ENCODE measurements at places on chromosomes 12 and 14.

DNA sequence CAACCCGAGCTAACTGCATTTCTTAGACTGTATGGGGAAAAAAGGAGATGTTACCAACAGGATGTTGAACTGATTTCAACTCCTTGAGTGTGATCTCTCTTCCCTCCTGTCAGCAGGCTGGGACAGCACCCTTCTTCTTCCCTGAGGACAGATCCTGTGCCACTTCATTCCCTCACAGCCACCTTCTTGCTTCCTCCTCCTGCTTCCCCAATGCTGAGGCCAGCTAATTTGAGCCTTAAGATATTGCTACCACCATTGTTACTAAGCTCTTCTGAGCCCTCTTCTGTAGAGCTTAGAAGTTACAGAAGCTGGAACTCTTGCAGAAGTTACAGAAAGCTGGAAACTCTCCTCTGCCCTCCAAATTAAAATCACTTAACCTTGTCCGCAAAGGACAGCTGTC lies 88.8 kb downstream of the SPTSSA start:
- DNase-seq = no peak

DNA sequence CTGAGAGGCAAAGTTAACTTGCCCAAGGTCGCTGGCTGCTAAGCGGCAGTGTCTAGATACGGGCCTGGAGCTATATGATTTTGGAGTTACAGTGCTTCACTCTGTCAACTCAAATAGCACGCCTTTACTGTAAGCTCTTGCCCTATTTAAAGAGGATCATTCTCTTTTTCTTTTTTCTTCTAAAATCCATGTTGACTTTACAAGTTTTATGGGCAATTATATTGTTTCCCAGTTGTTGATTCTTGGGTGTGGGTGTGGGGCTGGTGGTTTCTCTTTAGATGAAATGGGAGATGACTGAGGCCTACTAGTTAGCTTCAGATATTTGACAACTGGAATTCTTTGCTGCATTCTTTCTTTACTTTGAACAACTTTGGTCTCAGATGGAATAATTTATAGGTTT lies 70.7 kb downstream of the C12orf75 start:
- no peak for DNase-seq

DNA sequence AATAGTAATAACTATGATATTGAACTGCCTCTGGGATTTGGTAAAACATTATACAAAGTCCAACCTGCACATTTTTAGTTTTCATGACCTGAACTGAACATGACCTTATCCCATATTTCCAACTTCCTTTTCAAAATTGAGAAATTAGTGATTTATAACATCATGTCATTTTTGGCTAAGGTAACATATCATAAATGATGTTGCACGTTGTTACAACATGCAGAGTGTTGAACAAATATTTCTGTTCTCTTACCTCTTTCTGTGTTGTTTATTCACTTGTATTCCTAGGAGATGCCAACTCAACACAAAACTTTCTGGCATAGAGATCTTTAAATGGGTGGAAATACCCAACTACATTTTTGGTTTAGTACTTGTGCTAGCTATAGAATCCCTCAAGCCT lies 496.0 kb downstream of the SLC6A15 start:
- no peak for DNase-seq

DNA sequence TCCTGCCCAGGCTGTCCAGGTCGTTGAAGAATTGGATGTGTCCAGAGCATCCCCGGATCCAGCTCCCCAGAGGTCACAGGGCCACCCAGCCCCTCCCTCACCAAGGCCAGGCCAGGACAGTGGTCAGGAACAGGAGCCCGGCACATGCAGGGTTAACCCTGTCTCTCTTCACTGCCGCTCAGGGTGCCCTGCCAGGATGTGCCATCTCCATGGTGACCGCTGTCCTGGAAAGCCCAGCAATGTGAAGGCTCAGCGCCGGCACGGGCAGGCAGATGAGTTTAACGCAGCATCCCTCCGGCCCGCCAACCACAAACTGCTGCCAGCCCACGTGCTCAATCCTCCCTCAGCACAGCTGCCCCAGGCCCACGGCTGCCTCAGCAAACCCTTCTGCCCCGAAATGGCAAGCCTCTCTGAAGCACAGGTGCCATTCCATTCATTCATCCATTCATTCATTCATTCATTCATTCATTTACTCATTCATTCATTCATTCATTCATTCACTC lies 4.4 kb downstream of the TMEM179 start:
- DNase-seq = no peak

- no peak for DNase-seq
Observed at GRCh38 chr12:68932128-68932960, 627 bp downstream of the CPM start.

- DNase-seq = no peak
Observed at GRCh38 chr12:91108196-91108755, 3.0 kb downstream of the LUM start.

GRCh38 chr12:8644345-8645248 lies 18.0 kb downstream of the MFAP5 start:
- no peak for DNase-seq

GRCh38 chr14:65070471-65070976 lies 31.8 kb downstream of the MAX start:
- DNase-seq = no peak

- no peak for DNase-seq
Observed at GRCh38 chr12:18424857-18425256, 163.5 kb downstream of the PIK3C2G start.

DNA sequence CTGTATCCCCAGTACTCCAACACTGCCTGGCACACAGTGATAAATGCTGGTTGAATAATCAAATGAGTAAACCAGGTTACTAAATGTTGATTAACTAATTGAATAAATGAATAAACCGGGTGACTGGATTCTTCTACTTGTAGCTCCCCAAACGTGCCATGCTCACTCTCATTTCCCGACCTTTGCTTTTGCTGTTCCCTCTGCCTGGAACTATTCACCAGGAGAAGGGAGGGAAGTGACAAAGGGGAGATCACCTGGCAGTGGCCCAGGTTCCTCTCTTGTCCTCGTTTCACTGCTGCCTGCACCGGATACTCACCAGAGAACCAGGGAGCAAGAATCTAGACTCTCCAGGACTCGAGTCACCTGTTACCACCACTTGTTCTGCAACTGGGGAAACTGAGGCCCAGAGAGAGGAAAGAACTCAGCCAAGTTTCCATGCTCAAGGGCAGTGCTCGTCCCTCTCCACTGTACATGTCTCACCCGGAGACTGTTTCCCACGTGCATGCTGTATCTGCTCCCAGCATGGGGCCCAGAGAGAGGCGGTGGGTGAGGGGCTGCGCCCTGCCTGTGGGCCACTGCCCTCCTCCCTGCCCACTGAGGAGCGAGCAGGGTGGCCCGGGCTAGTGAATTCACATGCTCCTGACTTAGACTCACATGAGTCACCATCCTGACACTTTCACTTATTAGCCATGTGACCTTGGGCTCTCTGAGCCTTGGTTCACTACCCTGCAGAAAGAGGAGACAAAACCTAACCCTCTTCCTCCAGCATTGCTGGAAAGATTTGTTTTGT lies 17.7 kb upstream of the POP5 start:
- DNase-seq = no peak

GRCh38 chr14:105193916-105194782 lies 13.0 kb upstream of the NUDT14 start:
- no peak for DNase-seq

DNA sequence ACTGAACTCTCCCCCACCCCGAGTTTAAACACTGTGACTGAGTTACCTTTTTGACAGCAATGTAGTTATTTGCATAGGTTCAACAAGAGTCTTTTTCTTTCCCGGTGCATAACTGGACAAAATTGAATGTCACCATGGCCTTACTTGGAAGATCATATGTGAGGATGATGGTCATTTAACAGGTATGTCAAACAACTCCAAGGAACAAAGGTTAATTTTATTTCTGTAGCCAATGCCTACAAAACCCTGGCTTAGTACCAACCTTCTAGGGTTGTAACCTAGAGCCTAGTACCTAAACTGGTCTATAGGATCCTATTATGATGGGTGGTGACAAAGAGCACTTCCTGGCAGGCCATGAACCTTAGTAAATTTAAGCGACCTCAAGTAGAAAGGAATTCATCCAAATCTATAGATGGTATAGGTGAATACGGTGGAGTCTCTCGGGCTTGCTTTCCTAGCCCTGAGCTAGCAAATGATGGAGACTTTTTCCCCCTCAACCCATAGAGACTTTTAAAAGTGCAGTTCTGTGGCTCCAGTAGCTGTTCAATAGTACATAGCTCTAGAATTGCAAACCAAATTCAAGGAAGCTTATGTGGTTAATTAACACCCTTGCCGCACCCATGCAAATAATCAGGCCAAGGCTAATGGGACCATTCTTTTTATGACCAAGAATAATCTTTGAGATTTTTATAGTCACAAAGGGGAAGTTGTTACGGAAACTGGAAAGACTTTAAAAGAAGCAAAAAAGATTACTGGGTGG lies 89.0 kb downstream of the SLC38A1 start:
- DNase-seq = no peak

- no peak for DNase-seq
Observed at GRCh38 chr12:76024102-76024781, 7.3 kb downstream of the PHLDA1 start.

GRCh38 chr12:121921066-121921465 lies 2.7 kb downstream of the CFAP251 start:
- DNase-seq = no peak

DNA sequence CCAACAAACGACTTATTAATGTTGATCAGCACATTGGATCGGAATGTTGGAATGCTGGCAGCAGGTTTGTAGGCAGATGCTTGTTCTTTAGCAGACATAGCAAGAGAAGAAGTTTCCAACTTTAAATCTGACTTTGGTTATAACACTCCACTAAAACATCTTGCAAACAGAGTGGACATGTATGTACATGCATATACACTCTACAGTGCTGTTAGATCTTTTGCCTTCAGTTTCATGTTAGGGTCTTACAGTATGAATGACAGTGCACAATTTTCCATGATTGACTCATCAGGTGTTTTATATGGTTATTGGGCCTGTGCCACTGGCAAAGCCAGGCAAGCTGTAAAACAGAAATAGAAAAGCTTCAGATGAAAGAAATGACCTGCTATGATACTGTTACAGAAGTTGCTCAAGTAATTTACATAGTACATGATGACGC lies 14.3 kb upstream of the DHRS7 start:
- no peak for DNase-seq

- no peak for DNase-seq
Observed at GRCh38 chr12:68056300-68056699, 67.1 kb downstream of the IFNG-AS1 start.

DNA sequence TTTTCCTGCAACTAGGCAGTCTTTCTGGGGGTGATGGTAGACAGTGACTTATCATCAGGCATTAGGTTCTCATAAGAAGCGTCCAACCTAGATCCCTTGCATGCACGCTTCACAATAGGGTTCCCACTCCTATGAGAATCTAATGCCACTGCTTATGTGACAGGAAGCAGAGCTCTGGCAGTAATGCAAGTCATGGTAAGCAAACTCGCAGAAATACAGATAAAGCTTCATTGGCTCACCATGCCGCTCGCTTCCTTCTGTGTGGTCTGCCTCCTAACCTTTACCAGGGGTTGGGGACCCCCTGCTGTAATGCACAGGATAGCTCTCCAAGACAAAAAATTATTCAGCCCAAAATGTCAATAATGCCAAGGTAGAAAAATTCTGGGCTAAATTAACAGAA lies 864.2 kb downstream of the TRHDE start:
- DNase-seq = no peak

DNA sequence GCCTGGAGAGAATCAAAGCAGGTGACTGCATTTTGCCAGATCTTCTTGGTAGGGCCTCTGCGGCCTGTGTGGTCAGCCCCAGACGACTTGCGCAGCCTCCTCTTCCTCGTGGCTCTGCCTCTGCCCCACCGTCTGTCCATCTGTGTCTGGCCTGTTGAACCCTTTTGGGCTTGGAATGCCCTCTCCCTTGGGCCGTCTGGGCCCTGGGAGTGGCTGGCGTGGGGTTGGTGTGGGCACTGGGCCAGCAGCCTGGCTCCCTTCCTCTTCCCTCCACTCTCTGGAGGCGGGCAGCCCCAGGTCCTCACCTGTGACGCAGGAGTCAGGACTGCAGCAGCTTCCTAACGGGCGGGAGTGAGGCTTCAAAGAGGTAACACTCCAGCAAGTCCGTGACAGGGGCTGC lies 9.7 kb upstream of the CCDC197 start:
- no peak for DNase-seq

- DNase-seq = no peak
Observed at GRCh38 chr14:20714593-20715250, 26.2 kb downstream of the ANG start.

DNA sequence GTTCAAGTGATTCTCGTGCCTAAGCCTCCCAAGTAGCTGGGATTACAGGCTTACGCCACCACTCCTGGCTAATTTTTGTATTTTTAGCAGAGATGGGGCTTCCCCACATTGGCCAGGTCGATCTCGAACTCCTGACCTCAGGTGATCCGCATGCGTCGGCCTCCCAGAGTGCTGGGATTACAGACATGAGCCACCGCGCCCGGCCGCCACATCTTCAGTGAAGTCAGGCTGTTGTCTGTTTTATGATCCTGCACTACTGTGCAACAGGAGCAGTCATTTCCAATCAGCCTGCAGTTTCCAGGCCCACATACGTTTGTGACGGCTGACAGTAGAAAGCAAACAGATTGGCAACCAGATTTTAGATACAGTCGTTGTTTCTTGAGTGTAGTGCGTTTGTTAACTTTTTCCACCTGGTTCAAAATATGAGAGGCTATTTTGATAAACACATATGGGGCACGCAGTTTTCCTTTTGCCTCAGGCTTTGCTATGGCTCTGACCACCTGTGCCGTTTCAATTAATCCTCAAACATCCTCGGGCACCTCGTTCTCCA lies 74.8 kb downstream of the LGMN start:
- DNase-seq = no peak

DNA sequence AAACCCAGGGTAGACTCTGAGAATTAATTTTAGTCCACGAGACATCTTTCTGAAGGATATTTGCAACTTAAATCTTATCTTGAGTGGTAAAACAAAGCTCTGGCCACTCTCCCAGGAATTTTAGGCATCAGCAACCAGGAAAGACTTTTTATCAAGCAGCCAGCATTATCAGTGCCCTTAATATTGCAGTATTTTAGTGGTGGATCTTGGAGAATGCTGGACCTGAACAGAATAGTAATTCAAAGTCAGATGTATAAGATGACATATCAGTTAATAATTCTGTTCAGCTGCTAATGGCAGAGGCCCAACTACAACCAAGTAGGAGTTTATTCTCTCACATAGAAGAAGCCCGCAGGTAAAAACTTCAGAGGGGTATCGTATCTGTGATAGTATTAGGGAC lies 59.0 kb upstream of the CRY1 start:
- no peak for DNase-seq

- no peak for DNase-seq
Observed at GRCh38 chr14:70061108-70061507, 127.6 kb downstream of the SLC8A3 start.

- DNase-seq = no peak
Observed at GRCh38 chr12:102638777-102639176, 158.4 kb upstream of the IGF1 start.

DNA sequence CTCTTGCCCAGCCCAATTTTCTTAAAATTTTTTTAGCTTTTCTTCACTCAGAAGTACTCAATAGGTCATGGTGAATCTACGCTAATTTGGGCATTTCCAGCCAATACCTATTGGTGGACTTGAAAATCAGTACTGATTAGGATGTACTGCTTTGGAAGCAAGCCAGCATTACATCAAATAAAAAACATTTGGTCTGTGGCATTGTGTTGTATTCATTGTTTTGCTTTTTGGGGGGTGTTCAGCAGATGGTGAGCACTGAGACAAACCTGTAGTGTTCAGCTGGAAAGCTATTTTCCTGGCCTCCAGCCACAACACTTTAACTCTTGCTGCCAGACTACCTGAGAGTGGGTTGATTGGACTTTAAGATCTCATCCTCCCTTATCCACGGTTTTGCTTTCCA lies 4.0 kb downstream of the MAPKAPK5 start:
- no peak for DNase-seq

- no peak for DNase-seq
Observed at GRCh38 chr12:49708851-49709250, 1.6 kb upstream of the FMNL3 start.
